ENCODE measurements at places on chromosomes 13 and 19.

- no peak for DNase-seq
These were observed 270.4 kb downstream of the ABCC4 start for GRCh38 chr13:95030821-95031343.

DNA sequence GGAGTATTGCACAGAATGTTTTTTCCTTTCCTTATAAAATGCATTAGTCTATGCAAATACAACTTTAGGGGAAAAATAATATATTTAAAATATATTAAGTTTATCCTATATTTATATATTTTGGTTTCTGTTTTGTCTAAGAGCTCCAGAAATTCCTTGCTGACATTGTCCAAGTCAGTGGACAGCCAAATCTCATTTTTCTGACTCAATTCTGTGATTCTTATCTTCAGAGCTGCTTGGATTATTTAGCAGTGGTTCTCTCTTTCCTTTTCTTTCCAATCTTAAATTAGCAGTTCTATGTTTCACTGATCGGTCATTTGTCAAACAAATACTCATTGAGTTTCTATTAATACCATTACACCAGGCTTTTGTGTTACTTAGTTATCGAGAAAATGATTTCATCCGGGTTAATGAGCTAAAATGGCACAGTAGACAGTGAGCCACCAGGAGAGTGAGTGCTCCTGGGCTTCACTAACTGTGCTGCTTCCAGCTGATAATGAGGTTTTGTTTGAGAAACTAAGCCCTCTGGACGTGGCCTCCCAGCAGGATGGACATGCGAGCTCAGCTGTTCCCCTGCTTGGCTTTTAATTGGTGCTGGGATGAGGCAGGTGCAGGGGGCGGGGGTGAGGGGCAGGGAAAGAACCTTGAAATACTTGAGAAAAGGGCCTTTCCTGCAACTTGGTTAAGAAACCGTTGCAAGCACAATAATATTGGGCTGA lies 44.0 kb downstream of the ATP11A start:
- no peak for DNase-seq

DNA sequence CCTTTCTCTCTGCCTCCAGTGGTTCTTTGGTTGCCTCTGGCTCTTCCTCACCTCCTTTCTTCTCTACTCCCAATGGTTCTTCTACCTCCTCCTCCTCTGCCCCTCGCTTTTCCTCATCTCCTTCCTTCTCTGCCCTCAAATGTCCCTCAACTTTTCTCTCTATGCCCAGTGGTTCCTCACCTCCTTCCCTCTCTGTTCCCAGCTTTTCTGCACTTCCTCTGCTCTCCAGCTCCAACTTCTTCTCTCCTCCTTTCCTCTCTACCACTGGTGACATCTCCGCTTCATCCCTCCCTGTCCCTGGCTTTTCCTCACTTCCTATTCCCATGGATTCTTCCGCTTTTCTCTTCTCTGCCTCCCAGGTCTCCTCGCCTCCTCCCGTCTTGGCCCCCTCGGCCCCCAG lies 7.8 kb downstream of the PALM3 start:
- DNase-seq: no peak

GRCh38 chr19:44548736-44549135 lies 19.3 kb upstream of the CEACAM20 start:
- DNase-seq: no peak

- no peak for DNase-seq
These were observed at the start of gene GRIK5 for GRCh38 chr19:42069619-42070351. GRIK5 (minus strand) TSS chr19:42070206; CDS start chr19:42065770, 4,436 bp downstream.

DNA sequence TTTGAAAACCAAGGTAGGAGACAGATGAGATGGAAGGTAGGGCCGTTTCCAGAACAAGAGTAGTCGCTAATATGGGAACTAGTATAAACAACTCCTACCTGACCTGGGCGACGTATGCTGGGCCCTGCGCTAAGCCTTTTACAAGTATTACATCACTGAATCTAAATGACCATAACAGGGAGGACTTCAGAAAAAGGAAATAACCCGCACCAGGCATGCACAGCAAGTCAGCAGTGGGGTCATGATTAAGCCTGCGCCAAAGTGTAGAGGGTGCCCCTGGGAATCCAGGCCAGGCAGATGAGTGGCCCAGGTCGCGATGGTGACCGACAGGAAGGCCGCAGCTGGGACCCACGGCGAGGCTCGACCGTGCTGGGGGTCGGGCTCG lies 613 bp downstream of the ATP13A1 start:
- no peak for DNase-seq

DNA sequence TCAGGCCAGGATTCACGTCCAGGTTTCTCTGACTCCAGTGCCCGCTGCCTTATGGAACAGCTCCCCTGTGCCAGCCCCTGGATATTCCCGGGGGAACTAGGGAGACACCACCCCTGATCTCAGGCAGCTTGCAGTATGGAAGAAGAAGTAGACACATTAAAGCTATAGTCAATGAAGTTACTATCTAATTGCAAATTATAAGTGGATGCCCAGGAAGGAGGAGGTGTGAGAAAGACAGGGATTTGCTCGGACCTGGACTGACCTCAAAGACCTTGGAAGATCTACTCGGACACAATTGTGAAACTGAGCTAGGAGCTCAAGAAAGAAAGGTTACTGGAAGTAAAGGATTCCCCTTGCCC lies 10.4 kb downstream of the SIGLEC11 start:
- DNase-seq: no peak

- DNase-seq: no peak
These were observed 10.1 kb upstream of the ACER1 start for GRCh38 chr19:6343462-6343861.

- no peak for DNase-seq
These were observed 21.0 kb upstream of the FXYD3 start for GRCh38 chr19:35094656-35095055.

- DNase-seq: no peak
These were observed 171.6 kb upstream of the RNF113B start for GRCh38 chr13:98348466-98349200.

GRCh38 chr19:4371247-4372164 lies 28.1 kb downstream of the MPND start:
- no peak for DNase-seq

DNA sequence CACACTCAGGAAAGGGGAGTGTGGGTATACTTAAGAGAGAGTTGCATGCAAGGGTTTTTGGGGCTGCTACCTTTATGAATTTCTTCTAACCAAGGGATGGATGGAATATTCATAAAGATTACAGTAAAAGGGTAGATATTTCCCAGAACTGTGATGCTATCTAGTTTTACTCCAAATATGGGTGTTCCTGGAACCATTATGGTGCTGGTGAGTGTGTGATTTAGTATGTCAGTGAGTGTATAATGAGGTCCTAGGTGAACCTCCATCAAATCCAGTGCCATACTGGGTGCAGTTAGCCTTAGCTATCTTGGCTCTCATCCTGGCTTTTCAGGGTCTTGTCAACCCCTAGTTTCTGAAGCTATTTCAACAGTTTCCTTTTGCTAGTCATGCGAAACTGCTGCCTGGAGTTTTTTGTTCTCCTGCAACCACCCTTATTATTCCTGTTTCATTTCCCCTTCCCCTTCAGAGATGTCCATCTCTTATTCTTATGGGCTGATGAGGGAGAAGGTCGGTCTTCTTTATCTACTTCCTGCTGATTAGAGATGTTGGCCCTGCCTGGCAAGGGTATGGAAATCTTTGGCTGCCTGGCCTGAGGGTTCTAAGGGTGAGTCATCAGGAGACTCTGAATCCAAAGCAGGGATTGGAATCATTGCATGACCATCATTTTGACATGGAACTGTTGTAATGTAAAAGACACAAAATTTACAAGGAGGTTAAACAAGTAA lies 202.3 kb downstream of the NBEA start:
- no peak for DNase-seq

GRCh38 chr13:110455941-110456340 lies 105.6 kb downstream of the RAB20 start:
- peak; percentile 81 for DNase-seq

DNA sequence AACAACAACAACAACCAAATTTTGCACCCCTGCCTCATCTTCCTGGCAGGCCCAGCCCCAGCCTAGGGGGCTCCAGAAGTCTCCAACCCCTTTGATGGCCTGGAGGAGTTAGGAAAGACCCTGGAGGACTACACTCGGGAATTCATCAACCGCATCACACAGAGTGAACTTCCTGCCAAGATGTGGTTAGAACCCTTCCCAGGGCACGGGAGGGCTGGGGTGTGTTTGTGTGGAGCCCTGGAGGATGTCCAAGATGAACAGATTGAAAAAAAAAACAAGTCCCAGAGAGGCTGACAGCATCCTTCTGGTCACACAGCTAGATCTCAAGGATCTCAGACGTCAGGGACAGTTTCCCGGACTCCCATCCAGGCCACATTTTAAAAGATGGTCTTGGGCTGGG lies 13.3 kb downstream of the APOC1 start:
- DNase-seq: no peak

DNA sequence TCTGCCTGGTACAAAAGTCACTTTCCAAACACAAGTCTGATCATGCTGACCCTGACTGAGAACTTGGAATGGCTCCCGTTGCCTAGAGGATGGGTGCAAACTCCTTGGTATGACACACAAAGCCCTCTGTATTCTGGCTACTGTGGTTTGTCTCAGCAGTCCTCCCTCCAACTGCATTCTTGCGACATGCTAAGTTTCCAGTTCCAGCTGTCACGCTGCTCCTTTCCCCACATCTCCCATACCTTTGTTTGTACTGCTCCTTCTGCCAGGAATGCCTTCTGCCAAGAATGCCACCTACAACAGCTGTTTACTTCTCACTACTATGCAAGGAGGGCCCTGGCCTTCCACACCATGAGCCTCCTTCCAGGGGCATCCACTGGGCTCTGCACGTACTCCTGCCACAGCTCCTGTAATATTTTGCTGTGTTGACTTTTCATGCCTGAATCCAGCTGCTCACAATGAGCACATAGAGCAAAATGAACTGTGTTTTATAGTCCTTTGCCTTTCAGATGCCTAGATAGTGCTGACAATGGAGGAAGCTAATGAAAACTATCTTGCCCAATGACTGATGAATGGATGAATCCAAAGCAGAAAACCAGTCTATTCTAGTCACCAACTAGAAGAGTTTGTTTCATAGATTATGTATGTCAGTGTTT lies 543.7 kb downstream of the EFNB2 start:
- DNase-seq: no peak

DNA sequence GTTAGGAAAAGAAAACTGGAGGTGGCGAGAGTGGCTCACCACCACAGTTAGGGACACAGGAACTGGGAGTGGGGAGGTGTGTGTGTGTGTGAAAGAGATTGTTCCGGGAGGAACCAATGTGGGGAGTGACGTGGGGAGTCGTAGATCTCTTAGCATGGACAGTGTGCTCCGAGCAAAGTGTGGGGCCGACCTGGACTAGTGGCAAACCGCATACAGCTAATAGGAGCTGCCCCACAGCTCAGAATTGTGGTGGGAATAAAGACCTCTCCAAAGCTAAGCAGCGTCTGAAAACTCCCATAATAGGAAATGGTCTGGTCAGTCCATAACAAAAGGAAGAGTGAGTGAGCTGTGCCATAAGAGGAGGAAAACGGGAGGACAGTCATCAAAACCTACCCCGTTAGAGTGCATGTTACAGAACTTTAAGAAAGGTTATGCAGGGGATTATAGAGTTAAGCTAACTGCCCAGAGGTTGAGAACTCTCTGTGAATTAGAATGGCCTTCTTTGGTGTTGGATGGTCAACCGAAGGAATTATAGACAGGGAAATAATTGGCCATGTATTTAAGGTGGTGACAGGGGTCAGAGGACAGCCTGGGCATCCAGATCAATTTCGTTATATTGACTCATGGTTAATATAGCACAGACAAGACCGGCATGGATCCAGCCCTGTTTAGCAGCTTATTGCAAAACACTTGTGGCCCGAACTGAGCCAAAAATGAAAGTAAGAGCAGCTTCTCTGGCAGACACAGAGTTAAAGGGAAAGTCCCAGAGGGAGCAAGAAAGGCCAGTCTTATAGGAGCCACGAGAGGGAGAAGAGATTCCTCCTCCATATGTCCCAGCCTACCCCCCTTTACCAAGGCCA lies 8.9 kb upstream of the SLC15A1 start:
- no peak for DNase-seq

DNA sequence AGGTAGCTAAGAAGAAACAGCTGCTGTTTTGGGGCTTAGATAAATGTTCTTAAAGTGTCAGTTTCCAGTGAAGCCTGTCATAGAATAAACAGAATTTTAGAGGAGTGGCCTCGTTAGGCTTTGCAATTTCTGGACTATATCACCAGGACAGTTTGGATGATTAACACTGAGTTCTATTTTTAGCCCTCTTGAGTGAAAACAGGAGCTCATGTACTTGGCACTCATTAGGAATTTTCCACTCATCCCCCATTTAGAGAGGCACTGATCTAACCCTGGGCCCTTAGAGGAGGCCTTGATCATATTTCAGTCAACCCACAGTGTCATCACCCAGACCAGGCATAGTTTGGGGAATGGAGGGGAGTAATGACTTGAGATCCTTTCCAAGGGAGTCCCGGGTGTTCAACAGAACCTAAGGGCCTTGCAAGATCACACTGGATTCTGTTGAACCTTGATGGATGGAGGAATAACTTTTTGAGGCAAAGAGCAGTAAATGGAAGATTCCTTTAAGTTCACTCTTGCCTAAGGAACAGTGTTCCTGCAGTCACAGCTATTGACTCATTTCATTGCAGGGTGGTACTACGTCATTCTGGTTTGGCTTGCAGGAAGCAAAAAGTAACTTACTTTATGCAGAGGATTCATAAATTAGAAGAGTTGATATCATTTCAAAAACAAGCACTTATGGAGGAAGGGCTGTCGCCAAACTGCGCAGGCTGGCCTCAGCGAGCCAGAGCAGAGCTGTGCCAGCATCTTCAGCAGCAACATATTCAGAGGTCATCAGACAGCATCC lies 160.2 kb downstream of the SLC7A1 start:
- no peak for DNase-seq

GRCh38 chr13:53005626-53006025 lies 23.0 kb upstream of the OLFM4 start:
- DNase-seq: no peak

- DNase-seq: no peak
These were observed 258.4 kb downstream of the RFC3 start for GRCh38 chr13:34076319-34076718.

GRCh38 chr19:47124937-47125668 lies 5.5 kb upstream of the SAE1 start:
- peak; percentile 85 for DNase-seq

DNA sequence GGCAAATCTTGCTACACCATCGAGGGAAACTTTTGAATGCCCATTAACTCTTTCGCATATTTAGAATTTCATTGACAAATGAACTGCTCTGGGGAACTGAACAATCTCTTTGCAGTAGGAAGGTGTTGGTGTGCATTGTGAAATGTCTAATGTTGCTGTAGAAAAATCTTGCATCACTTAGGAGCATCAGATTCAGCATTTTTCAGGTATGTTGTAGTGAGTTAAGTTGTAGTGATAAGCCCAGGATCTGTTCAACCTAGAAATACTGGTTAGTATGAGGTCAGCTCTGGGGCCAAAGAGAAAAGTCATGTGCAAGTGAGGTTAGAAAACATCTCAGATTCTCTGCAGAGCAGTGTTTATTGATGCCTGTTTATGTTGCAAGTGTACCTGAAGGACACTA lies 4.1 kb downstream of the FRY start:
- no peak for DNase-seq

DNA sequence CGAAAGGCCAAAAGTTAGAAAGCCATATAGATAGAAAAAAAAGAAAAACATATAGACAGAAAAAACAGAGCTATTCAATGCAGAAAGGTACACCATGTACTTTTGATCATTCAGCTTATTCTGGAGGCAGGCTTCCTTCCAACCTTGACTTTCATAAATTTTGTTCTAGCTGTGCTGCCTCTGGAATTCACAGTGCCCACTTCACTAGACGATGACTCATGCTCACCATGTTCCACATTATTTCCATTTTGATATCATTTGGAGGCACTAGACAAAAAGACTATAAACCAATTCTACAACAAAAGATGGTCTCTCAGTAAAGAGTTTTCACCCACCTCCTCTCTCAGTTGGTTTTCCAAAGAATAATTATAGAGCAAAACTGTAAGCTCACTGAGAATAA lies 229.0 kb upstream of the IPO5 start:
- DNase-seq: no peak
